Immature natural killer cell (primary cell): ENCODE measurements at places on chromosomes 11 and 22. TPM values are rescaled to one million over a fixed set of nuclear protein-coding genes. Genes with fewer than 3 reads are reported as not detected.

The CHADL gene
- 0.32 TPM for polyA plus RNA-seq

The MUC2 gene
- polyA plus RNA-seq, result not detected

The TREH gene
- polyA plus RNA-seq, result not detected

The ZNRF3 gene
- 0.28 TPM for polyA plus RNA-seq

The CD81 gene
- polyA plus RNA-seq, result 56.9 TPM

The APOL4 gene
- not detected for polyA plus RNA-seq

The CREB3L1 gene
- not detected for polyA plus RNA-seq

The HTR3A gene
- polyA plus RNA-seq, result not detected
